ENCODE measurements at places on chromosomes 6 and 20.

- DNase-seq = no peak
Measured at GRCh38 chr6:32176476-32177182, 745 bp upstream of the AGPAT1 start.

- peak; percentile 21 for DNase-seq
Measured at GRCh38 chr6:139109558-139109957, 25.3 kb upstream of the HECA start.

- no peak for DNase-seq
Measured at GRCh38 chr20:46206025-46206424, 87.9 kb downstream of the CD40 start.

GRCh38 chr6:155830531-155830930 is 374.9 kb upstream of the NOX3 start:
- no peak for DNase-seq

DNA sequence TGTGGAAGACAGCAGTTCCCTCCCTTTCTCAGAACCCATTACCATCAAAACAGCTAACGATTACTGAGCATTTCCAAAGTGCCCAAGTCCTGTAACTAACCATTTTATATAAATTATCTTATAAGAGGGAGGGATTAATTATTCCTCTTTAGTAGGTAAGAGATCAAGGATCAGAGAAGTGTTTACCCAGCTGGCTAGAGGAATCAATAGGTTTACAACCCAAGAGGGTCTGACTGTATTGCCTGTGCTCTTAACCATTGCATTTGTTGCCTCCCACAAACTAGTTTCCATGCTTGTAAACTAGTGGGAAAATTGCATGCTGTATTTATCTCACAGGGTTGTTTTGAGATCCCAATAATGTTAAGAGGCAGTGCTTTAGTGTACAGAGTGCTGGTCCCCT is 3.7 kb upstream of the DBNDD2 start:
- no peak for DNase-seq

- no peak for DNase-seq
Measured at GRCh38 chr20:63536241-63536977, 767 bp downstream of the PTK6 start.

- no peak for DNase-seq
Measured at GRCh38 chr6:56959938-56960337, 5.0 kb downstream of the BEND6 start.

DNA sequence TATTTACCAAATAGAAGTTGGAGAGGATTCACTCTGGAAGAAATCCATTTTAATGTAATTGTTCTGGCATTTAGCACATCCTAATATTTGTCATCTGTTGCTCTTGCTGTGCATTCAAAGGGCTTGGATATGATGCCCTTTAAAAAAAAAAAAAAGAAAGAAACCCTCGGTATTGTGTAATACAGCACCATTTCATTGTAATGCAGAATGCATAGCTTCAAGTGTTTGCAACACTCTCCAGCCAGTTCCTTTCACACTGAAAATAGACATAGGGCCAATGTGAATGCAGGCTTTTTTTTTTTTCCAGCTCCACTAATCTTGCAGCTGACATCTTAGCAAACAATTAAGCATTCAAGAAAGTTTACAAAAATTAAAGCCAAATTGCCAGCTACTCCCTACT is 197.4 kb upstream of the POU3F2 start:
- DNase-seq = no peak

GRCh38 chr6:44341095-44341890 is 1.2 kb upstream of the SPATS1 start:
- no peak for DNase-seq

DNA sequence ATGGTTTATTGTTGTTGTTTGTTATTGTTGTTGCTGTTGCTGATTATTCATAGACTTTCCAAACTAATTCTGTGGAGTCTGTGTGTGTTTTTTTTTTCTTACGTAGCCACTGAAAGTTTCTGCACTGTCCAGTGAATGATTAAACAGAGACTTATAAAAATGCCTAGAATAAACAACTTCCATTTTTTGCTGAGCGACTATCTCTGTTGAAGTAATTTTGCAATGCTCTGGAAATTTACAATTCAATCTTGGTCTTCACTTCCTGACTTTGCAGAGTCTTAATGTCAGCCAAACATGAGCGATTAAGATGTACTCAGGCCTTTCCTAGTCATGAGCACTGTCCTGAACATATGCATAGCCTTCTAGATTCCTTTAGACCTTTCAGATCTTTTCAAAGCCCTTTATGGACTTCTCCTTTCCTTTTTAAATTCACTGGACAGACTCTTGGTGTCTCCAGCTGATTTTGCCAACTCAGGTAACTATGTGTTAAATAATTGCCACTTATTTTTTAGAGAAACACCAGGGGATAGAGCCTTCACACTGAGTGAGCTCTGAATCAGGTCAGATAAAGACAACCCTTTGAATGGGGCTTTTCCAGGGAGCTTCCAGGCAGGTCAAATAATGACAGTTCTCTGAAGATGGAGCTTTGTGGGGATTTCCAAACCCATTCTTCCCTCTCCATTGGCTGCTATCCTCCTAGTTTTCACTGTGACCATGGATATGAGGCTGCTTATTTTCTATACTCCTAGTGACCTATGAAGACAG is 622.8 kb upstream of the EPHA7 start:
- DNase-seq = no peak

- no peak for DNase-seq
Measured at GRCh38 chr6:55014321-55015088, 159.8 kb upstream of the HCRTR2 start.

GRCh38 chr6:134678436-134678889 is 271.4 kb downstream of the ALDH8A1 start:
- DNase-seq = no peak

GRCh38 chr6:157079771-157080170 is 243.5 kb downstream of the TMEM242 start:
- DNase-seq = no peak

DNA sequence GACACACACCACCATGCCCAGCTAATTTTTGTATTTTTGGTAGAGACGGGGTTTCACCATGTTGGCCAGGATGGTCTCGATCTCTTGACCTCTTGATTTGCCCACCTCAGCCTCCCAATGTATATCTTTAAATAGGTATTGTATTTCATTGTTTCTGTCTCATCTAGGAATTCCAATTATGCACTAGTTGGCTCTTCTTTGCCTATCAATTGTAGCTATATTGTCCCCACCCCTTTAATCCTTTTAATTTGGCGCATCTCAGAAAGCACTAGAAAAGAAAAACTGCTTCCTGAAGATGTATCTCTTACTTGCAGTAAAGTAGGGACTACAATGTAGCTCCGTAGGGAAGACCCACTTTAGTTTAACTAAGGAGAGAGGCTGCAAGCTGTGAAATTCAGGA is 10.5 kb upstream of the MAVS start:
- DNase-seq = no peak

DNA sequence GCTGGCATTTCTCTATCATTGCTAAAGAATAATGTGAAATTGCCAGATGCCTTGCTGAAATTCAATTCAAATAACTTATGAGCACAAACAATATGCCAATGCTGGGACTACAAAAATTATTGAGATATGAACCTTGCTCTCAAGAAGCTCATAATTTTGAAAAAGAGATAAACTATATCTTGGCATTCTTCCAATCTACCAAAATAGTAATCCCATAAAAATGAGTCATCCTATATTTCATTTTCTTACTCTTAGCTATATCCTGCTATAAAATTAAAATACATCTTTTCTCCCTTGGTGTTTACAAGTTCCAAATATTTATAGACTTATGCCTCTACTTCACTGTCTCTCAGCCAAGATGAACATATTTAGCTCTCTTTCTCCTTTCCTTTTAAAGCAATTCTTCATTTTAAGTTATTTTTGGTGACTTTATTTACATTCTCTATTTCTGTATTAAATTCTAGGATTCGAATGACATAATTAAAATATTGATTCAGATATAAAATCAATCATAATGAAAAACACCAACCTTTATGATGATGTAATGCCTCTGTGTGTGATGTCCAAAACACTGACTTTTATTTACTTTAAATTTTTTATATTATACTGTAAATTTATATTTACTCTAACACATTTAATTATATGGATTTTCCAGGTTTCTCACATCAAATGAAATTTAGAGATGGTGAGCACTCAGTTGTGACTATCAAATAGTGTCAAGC is 152.6 kb downstream of the CDK19 start:
- no peak for DNase-seq

DNA sequence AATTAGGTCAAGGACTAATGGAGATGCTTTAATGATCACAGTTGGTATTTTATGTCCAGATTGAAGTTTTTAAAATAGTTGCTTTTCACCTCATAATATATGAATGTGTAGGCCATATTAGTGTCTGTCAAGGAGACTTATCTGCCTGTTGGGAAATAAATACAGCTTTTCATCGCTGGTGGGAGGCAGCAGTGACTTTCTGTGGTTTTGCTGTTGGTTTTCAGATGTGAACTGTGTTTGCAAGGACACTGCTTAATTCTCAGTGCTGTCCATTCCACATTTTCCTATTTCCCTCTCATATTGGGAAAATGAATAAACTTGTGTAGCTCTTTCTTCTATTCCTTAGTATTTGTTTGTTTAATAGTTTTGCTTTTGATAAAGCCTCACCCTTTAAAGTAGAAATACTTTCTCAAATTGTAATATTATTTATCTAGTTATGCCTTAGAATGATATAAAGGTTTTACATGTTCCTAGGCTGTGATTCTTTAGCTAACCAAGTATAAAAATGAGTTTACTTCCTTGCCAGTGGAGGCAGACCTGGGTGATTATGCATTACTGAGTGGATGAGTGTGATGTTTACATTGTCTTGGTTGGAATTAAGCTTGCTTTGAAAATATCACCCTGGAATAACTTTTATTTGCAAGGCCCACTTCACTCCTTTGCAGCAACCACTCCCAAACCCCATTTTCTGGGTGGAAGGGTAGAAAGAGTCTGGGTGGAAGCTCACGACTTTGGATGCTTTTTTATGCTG is 3.3 kb downstream of the PLCB4 start:
- no peak for DNase-seq

Measured in stimulated activated CD4-positive, alpha-beta T cell treated with anti-CD3 and anti-CD28 coated beads, Interleukin-4, amount 100 ng/mL, for 1 hour (primary cell).